A549 treated with GW870086 at 1 μM for 4 hours (cell line): ENCODE measurements at places on chromosomes 4 and X. TPM values are rescaled to one million over a fixed set of nuclear protein-coding genes. Genes with fewer than 3 reads are reported as not detected.

Gene SOWAHB
- not detected in 5 replicates for total RNA-seq

Gene NAT8L
- total RNA-seq = 10.0 to 14.0 TPM (median 13.2 TPM) in 5 replicates

Gene GNPDA2
- 8.7 to 11.9 TPM (median 10.2 TPM) in 5 replicates for total RNA-seq

Gene ODAPH
- total RNA-seq = not detected in 5 replicates

Gene HTATSF1
- 46.3 to 63.4 TPM (median 59.4 TPM) in 5 replicates for total RNA-seq

Gene INPP4B
- 3.6 to 5.9 TPM (median 5.6 TPM) in 5 replicates for total RNA-seq

Gene FSTL5
- 0.03 to 0.06 TPM in 2 of 5 replicates, not detected in the others for total RNA-seq
